MV-4-11 (cell line): ENCODE measurements at places on chromosomes 4 and X.

DNA sequence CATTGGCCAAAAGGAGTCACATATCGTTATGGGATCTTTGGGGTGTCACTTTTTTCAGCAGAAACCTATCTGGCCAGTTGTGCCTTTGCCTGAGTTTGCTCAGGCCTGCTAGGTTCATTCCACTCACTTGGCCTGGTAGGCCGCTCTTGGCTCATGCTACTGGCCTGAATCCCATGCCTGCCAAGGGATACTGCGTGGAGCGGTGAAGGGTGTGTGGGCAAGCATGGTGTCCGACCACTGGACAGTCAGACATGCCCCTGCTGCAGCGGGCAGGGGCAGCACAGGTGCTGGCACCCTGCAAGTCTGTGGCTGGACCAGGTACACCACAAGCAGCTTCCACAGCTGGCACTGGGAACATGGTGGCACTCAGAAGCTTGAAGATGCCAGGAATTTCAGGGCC, 11.3 kb upstream of the PPM1K start:
- DNase-seq, result no peak

- DNase-seq, result no peak
Measured at GRCh38 chr4:47692691-47693090, 145.2 kb downstream of the CORIN start.

DNA sequence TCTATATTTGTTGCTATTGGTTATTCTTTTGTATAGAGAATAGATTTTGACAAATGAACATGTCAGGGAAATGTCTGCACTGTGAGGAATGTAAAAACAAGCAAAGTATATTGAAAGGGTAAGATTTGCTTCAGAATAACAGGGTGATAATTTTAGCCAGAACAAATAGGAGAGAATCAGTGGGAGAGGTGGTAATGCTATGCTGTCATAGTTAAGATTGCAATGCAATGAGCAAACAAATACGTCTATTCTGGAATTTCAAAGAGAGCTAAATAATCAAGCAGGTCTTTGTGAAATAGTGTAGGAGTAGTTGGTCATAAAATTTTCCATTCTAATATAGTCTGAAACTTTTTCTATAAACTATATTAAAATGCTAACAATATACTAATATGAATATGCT, 1478.4 kb downstream of the TECRL start:
- no peak for DNase-seq

DNA sequence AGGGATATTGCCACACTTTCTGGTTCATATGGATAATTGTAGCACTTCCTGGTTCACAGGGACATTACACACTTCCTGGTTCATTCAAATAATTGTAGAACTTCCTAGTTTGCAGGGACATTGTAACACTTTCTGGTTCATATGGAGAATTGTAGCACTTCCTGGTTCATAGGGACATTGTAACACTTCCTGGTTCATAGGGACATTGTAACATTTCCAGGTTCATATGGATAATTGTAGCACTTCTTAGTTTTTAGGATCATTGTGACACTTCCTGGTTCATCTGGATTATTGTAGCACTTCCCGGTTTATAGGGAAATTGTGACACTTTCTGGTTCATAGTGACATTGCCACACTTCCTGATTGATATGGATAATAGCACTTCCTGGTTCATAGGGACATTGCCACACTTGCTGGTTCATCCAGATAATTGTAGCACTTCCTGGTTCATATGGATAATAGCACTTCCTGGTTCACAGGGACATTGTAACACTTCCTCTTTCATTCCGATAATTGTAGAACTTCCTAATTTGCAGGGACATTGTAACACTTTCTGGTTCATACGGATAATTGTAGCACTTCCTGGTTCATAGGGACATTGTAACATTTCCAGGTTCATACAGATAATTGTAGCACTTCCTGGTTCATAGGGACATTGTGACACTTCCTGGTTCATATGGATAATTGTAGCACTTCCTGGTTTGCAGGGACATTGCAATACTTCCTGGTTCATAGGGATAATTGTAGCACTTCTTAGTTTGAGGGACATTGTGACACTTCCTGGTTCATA, 59.2 kb upstream of the CD99 start:
- DNase-seq, result no peak

GRCh38 chr4:185546335-185546734, 11.0 kb upstream of the PDLIM3 start:
- no peak for DNase-seq

DNA sequence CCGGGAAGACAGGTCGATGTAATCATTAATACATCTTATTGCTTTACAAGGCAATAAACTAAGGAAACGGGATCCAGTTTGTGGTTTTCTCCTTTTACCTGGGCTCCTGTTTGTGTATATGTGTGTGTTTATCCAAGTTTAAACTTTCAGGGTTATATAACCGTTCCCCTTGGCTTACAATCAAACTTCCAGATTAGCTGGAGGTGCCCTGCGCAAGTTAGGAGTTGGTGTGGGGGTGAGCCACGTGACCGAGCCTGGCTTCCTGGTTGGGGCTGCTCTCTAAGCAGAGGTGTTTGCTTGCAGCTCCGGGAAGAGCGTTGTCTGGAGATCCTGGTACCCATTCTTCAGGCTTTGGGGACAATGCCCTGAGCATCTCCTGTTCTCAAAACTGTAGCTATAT, 129.2 kb downstream of the FHDC1 start:
- no peak for DNase-seq

GRCh38 chrX:104156630-104157529, at the start of gene SLC25A53:
Gene SLC25A53, minus strand, starts transcription at chrX:104157009. Its CDS starts 51,752 bp downstream, at chrX:104105257.
- peak; percentile 83 for DNase-seq

DNA sequence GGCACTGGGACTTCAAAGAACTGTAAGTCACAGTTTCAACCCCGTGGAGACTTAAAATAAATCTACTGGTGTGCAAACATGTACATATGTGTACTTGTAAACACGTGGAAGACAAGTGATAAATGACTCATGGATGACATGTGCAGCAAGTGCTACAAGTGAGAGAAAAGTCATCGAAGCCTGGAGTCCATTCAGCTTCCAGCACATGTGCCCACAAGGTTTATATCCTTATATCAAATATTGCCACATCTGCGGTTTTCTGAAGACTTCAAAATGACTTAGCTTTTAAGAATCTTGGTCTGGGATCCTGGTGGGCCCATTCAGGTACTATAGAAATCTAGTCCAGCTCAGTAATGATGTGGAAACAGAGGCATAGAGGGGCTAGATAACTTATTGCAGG, 33.0 kb upstream of the TTC29 start:
- no peak for DNase-seq
